ENCODE measurements at places on chromosomes 13 and 19. TPM values are rescaled to one million over a fixed set of nuclear protein-coding genes. Genes with fewer than 3 reads are reported as not detected.
A peak's percentile ranks its signal among the peaks of the same experiment; 100 is the strongest.

- no peaks in the 10 kb centered on the region for H3K27me3 ChIP-seq
- H3K36me3 ChIP-seq = no peaks in the 10 kb centered on the region
- no peak for DNase-seq
- peaks cover 41% of the 10 kb centered on the region for H3K4me1 ChIP-seq
- peak overlapping the region; percentile 37 for H3K27ac ChIP-seq
- no peak overlapping the region for H3K4me3 ChIP-seq
These were observed 6.1 kb downstream of the PTGIR start for GRCh38 chr19:46618670-46619231.

- H3K27me3 ChIP-seq = no peaks in the 10 kb centered on the region
- no peaks in the 10 kb centered on the region for H3K4me1 ChIP-seq
- no peaks in the 10 kb centered on the region for H3K36me3 ChIP-seq
- no peak overlapping the region for H3K4me3 ChIP-seq
These were observed 97.5 kb downstream of the RAB20 start for GRCh38 chr13:110463871-110464510.

GRCh38 chr19:4174213-4174894 is 8.0 kb downstream of the SIRT6 start:
- no peak overlapping the region for H3K27ac ChIP-seq
- H3K4me1 ChIP-seq = no peaks in the 10 kb centered on the region
- H3K36me3 ChIP-seq = peaks cover 31% of the 10 kb centered on the region

- H3K36me3 ChIP-seq = no peaks in the 10 kb centered on the region
- no peaks in the 10 kb centered on the region for H3K27me3 ChIP-seq
- no peaks in the 10 kb centered on the region for H3K4me1 ChIP-seq
- no peak for DNase-seq
These were observed 139.3 kb downstream of the ENOX1 start for GRCh38 chr13:43647471-43647870.

DNA sequence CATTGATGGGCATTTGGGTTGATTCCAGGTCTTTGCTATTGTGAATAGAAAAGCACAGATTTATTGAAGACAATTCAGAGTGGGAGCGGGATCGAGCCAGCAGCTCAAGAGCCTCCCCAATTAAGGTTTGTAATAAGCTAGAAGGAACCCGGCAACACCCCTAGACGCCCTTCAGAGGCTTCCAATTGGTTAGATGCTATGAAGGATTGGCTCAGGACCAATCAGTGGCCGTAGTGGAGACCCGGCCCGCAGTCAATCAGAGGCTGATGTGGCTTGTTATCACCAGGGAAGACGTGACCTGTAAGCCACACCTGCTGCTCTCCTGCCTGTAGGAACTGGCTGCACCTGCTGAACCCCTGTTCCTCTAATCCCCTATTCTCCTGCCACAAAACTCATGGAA is 14.6 kb downstream of the SIGLEC11 start:
- no peak overlapping the region for H3K27ac ChIP-seq
- H3K4me3 ChIP-seq = no peak overlapping the region
- DNase-seq = no peak
- H3K36me3 ChIP-seq = no peaks in the 10 kb centered on the region
- H3K4me1 ChIP-seq = no peaks in the 10 kb centered on the region

DNA sequence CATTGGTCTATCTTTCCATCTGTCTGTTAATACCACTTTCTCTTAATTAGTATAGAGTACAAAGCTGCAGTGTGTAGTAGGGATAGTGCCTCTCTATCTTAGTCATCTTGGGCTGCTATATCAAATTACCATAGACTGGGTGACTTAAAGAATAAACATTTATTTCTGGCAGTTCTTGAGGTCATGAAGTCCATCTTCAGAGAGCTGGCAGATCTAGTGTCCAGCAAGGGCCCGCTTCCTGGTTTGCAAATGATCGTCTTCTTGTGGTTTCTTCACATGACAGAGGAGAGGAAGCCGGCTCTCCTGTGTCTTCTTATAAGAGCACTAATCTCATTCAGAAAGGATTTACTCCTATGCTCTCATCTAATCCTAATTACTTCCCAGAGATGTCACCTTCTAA is 6.1 kb downstream of the ZNF700 start:
- DNase-seq = no peak
- no peaks in the 10 kb centered on the region for H3K27me3 ChIP-seq
- peaks cover 11% of the 10 kb centered on the region for H3K4me1 ChIP-seq
- no peak overlapping the region for H3K4me3 ChIP-seq
- peaks cover 16% of the 10 kb centered on the region for H3K36me3 ChIP-seq

DNA sequence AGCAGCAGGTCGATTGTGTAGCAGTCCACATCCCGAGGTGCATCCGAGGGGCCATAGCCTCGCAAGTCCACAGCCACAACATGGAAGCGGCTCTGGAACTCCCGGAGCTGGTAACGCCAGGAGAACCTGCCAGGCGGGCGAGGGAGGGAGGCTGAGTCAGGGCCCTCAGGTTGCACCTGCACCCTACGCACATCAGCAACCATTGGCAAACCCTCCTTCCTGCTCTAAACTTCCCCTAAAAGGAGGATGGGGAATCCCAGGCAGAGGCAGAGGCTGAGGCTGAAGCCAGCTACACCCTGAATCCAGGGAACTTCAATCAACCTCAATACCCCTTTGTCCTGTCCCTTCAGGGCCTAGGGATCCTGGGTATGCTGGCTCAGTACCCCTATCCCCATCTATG is 977 bp downstream of the EPHX3 start:
- peak overlapping the region; percentile 38 for H3K27ac ChIP-seq
- H3K36me3 ChIP-seq = peaks cover 7% of the 10 kb centered on the region
- H3K4me1 ChIP-seq = peaks cover 20% of the 10 kb centered on the region
- peak overlapping the region; percentile 37 for H3K4me3 ChIP-seq

GRCh38 chr13:21330126-21330861 is 128.8 kb downstream of the ZDHHC20 start:
- no peaks in the 10 kb centered on the region for H3K27me3 ChIP-seq
- no peaks in the 10 kb centered on the region for H3K36me3 ChIP-seq
- no peak overlapping the region for H3K27ac ChIP-seq
- H3K4me3 ChIP-seq = no peak overlapping the region
- no peak for DNase-seq

DNA sequence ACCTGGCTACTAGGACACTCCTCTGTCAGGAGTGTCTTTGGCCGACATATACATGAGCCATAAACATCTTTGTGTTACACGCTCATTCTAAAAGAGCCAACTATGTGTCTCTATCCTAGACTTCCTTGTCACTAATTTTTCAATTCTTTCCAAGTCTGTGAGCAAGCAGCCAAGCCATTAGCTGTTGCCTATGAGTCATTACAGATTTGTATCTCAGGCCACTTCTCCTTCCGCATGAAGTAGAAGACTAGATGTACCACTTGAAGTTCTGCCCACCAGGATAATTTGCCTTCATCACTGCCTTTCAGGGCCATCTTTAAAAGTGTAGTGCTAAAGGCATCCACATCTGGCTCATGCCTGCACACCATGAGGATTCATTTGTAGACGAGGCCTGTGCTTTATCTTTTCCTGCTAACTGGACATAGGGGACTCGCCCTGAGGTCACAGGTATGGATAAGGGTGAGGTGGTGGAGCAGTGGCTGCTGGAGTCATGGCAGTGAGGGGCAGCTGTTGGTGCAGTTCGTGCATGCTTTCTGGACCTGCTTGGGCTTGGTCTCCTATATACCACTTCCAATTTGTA is 126.1 kb upstream of the KL start:
- H3K27ac ChIP-seq = no peak overlapping the region
- no peak for DNase-seq
- H3K4me3 ChIP-seq = no peak overlapping the region
- no peaks in the 10 kb centered on the region for H3K27me3 ChIP-seq

DNA sequence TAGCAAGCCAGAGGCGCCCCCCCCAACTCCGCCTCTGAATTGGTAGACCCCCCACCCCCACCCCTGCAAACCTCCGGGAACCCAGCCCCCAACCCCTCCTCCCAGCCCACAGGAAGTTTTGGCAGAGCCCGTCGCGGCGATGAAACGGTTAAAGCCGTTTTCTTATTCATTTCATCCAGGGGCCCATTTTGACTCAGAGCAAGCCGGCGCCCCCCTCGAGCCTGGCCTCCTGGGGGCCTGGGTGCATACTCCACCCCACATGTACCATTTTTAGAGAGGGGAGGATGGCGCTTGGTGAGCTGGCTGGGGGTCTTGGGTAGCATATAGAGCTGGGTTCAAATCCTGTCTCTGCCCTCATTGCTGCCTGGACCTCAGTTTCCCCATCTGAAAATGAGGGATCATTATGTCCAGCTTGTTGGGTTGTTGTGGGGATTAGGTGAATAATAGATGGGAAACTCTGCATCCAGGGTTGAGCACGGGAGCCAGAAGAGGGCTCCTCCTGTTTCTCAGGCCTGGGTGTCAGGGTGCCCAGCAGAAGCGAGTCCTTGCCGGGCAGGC is 7.9 kb upstream of the JUNB start:
- H3K36me3 ChIP-seq = no peaks in the 10 kb centered on the region
- peak overlapping the region; percentile 59 for H3K4me3 ChIP-seq
- H3K27me3 ChIP-seq = no peaks in the 10 kb centered on the region
- no peak for DNase-seq
- peaks cover 76% of the 10 kb centered on the region for H3K4me1 ChIP-seq

DNA sequence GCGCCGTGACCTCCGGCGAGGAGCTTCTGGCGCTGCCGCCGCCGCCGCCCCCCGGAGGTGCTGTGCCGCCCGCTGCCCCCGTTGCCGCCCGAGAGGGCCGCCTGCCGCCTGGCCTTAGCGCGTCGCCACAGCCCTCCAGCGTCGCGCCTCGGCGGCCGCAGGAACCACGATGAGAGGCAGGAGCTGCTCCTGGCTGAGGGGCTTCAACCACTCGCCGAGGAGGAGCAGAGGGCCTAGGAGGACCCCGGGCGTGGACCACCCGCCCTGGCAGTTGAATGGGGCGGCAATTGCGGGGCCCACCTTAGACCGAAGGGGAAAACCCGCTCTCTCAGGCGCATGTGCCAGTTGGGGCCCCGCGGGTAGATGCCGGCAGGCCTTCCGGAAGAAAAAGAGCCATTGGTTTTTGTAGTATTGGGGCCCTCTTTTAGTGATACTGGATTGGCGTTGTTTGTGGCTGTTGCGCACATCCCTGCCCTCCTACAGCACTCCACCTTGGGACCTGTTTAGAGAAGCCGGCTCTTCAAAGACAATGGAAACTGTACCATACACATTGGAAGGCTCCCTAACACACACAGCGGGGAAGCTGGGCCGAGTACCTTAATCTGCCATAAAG is 4.8 kb downstream of the PDX1 start:
- peaks cover 19% of the 10 kb centered on the region for H3K27me3 ChIP-seq
- no peak for DNase-seq
- no peak overlapping the region for H3K27ac ChIP-seq
- no peak overlapping the region for H3K4me3 ChIP-seq

- H3K4me3 ChIP-seq = no peak overlapping the region
- no peak overlapping the region for H3K27ac ChIP-seq
- no peaks in the 10 kb centered on the region for H3K27me3 ChIP-seq
- no peak for DNase-seq
These were observed 300.7 kb downstream of the KLF12 start for GRCh38 chr13:73833325-73834070.

DNA sequence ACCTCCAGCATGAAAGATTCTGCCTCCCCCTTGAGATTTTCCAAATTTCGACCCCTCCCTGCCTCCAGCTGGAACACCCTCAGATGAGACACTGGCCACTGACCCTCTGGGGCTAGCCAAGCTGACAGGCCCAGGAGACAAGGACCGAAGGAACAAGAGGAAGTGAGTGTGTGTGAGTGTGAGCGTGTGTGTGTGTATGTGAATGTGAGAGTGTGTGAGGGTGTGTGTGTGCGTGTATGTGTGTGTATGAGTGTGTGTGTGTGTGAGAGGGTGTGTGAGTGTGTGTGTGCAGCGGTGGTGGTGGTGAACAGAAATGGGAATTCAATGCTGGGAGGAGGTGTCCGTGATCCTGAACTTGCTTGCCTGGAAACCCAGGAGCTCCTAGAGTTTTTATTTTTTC is 13.8 kb downstream of the HRC start:
- no peak overlapping the region for H3K4me3 ChIP-seq
- no peak for DNase-seq
- H3K4me1 ChIP-seq = peaks cover 24% of the 10 kb centered on the region
- no peak overlapping the region for H3K27ac ChIP-seq
- H3K36me3 ChIP-seq = no peaks in the 10 kb centered on the region

SYT5 gene
- not detected for total RNA-seq

All from vagina (tissue), 2 donors.